Pulmonary artery endothelial cell (primary cell): ENCODE measurements at places on chromosomes 12 and 14.

GRCh38 chr12:83996671-83997070, 915.9 kb downstream of the SLC6A15 start:
- DNase-seq: no peak

- DNase-seq: no peak
Observed at GRCh38 chr12:4909734-4910501, at the start of gene KCNA1. KCNA1 (plus strand) TSS chr12:4909905; CDS start chr12:4911379, 1,474 bp downstream.

GRCh38 chr12:10243818-10244520, 31.3 kb downstream of the GABARAPL1 start:
- DNase-seq: no peak

GRCh38 chr14:100528962-100529560, 58.2 kb downstream of the BEGAIN start:
- DNase-seq: no peak

- no peak for DNase-seq
Observed at GRCh38 chr12:59708484-59708883, 112.7 kb downstream of the SLC16A7 start.

GRCh38 chr12:107029081-107029480, 42.1 kb upstream of the MTERF2 start:
- DNase-seq: no peak

GRCh38 chr12:67792185-67792584, 143.6 kb downstream of the DYRK2 start:
- no peak for DNase-seq

- DNase-seq: no peak
Observed at GRCh38 chr14:96625426-96625985, 123.3 kb downstream of the PAPOLA start.

GRCh38 chr12:26434299-26435068, 239.1 kb downstream of the SSPN start:
- DNase-seq: peak; percentile 20

DNA sequence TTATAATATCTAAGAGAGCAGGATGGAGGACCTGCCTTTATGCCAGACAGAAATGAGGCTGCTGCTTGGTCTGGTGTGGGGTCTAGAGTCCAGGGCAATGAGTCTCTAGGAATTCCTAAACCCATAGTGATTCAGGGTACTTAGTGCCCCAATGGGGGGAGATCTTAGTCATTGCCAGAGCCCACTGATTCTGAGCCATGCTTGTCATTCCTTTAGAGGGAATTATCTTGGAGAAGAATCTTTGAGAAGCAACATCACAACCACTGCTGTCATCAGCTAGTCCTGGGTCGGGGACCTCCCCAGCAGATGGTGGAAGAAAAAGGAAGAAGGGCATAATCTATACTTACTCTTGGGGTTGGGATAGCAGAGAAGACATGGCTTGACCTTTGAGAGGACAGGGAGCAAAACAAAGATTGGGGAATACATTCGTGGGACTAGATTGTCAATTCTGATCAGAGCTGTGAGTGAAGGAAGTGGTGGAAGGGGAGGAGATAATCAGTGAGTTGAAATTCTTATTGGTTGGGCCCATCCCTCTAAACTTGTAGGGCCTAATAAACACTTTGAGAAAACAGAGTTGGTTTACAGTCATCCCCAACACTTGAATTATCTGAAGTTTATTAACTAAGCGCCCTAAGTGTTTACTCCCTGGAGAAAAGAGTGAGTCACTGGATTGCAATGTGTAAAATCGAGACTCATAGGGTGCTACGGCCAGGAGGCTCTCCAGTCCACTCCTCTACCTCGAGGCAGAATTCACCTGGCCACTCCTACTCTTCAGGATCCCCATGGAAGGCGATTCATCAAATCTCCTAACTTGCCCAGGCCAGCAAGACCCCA, 3.0 kb upstream of the KRT3 start:
- no peak for DNase-seq

DNA sequence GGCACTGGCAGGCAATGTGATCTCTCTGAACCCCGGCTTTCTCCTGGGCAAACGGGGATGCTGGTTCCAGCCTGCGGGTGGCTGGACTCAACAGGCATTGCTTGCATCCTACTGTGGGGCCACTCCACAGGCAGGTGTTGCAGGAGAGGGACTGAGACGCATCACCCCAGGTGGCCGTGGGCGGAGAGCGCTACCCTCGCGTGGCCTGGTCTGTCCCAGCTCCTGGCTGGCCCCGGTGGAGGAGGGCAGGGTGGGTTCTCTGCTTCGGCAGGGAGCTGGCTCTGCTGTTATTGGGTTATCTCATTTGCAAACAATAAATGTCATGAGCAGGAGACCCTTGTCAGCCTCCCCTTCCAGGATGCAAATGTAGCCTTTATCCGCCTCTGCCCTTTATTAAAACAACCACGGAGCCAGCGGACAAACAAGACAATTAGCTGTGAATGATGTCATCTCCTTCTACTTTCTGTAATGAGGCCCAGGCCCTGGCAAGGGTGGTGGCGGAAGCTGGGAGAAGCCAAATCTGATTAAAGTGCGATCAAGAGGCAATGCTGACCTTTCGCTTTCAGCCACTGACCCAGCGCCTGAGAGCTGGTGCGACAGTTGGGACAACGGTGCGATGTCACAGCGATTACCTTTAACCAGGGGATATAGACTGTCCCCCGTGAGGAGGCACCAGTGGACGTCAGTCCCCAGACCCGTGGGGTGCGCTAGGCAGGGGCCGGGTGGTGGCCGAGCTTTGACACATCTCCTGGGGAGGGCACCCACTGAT, 161.8 kb downstream of the KIF26A start:
- DNase-seq: no peak

DNA sequence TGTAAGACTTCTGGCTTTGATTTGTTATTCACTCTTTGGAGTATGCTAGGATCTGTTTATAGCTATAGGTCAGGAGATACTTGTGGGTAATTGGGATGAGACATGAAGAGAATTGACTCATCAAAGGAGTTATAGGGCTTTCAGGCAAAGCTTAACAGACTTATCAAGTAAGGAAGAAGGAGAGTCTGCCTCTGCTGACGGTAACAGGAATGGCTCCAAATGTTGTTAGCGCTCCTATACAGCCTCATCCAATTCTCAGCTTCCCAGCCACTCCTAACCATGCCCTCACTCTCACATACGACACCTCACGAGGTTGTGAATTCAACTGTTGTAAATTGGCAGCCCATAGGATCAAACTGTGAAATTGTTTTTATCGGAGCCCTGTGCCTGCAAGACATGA, 140.5 kb downstream of the KCNA5 start:
- no peak for DNase-seq

GRCh38 chr14:80477388-80478160, 266.3 kb upstream of the DIO2 start:
- DNase-seq: no peak

DNA sequence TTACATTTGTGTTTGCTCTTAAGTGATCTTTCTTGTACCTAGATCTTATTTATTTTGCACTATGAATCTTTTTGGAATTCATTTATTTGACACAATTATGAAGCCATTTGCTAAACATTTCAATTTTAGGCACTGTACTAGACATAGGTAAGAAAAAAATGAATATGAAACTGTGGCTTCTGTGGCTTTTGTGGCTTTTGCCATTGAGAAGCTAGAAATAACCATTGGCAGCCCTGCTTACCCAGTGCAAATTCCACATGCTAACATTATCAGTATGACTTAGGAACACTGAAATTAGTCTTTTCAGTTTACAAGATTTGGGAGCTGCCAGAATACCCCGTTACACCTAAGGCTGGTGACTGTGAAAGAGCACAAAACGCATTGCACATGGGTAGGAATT, 60.1 kb downstream of the FSCB start:
- DNase-seq: no peak

- DNase-seq: no peak
Observed at GRCh38 chr12:101634724-101635123, 40.0 kb downstream of the MYBPC1 start.

DNA sequence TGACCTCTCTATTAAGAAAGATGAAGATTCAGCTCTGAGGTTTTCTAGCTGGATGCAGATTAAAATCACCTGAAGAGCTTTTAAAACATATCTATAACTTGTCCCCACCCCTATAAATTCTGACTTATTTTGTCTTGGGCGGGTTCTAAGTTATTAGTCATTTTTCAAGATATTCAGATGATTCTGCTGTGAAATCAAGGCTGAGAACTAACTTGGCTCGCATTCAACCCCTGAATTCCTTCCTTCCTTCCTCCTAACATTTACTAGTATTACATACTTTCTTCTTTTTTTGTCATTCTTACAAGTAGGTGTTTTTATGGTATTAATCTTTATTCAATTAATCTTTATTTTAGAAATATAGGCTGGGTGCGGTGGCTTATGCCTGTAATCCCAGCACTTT, 55.4 kb downstream of the SSPN start:
- DNase-seq: peak; percentile 40

GRCh38 chr14:93042968-93043940, 72.5 kb downstream of the ITPK1 start:
- DNase-seq: no peak

GRCh38 chr12:108745641-108746040, 14.3 kb upstream of the CORO1C start:
- no peak for DNase-seq

GRCh38 chr14:81263777-81264410, 43.1 kb upstream of the GTF2A1 start:
- DNase-seq: no peak

DNA sequence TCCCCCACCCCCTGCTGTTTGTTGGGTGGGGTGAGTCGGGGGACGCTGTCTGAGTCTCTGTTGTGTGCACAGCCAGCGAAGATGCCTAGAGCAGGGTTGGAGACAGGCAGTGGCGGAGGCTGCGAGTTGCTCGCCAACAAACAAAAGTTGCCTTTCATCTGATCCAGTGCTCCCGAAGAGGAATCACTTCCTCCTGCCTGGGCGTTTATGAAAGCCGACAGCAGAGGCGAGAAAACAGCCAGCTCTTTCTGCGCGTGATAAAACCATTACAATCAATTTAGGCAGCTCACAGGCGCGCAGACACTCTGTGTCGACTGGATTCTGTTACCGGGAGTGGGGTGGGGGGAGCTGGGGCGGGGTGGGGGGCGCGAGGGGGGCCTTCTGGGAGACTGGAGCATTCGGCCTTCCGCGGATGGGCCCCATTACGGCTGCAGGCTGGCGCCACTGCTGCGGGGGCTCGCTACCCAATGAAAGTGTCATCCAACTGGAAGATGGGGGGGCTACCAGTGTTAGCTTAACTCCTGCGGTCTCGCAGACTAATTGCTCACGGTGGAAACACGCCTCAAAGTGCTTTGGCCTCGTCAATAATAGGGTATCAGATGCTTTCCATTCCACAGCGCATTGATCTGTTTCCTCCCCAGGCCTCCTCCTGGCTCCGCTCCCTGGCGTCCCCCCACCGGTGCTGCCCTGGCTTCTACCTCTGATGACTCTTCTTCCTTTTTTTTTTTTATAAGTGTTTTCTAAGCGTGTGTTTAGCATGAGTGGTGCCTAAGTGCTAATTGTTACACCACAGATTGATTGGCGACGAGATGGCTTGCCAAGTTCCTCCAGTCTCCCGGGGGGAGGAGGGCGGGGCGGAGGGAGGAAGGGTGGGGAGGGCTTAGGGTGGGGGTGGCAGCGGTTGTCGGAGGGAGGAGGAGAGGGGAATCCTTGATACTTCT, 678.4 kb downstream of the MED13L start:
- DNase-seq: no peak

- DNase-seq: no peak
Observed at GRCh38 chr14:102927878-102928411, 5.5 kb downstream of the AMN start.

DNA sequence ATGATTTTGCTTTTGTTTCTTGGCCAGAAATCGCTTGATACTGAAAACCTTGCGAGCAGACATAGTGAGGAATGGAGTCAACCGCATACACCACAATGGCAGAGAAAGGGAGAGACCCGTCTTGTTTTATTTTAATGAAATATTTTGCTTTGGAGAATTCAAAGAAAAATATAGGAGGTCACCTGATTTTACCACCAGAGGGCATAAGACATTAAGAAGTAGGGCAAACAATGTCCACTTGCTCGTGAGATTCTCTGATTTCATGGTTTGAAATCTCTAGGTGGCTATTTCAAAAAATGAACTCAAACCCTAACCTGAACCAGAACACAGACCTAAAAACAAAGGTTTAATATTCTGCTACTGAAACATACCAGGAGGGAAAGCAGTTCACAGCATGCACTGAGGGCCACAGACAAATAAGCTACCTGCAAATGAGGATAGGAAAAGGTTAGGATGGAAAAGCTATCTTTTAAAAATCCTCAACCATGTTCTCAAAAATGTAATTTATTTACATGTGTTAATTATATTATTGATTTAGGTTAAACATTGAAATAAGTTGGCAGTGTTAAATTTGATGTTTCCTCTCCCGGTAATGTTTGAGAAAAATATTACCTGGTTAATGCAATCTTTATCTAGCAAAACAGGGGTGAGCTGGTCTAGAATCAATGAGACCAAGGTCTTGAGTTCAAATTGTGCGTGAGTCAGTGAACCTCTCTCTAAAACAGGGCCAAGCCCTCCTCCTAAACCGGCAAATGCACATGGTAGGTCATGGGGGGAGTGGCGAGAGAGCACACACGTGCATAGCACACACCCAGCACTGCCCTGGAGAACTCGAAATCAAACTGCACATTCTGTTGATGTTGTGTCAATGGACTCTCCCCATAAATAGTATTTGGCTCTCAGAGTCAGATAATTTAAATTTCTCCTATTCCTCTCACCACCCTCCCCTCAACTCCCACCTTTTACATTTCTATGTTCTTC, 12.5 kb downstream of the IFNG-AS1 start:
- no peak for DNase-seq

DNA sequence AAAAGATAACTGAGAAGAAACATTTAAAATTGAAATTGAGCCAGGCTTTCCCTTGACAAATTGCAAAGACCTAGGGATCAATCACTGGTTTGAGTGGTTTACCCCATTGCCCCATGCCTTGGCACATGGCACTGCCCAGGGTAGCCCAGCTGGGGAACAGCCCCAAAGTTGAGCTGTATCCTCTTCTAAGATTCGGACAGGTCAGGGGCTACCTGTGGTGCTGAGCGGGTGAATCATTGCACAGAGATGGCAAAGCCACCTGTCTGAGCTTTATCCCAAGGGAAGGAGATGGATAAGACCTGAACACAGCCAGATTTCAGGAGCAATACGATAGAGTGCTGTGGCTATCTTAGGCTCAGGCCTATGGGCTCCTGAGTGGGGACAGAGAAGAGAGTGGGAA, 7.0 kb downstream of the IFI27L2 start:
- DNase-seq: no peak

DNA sequence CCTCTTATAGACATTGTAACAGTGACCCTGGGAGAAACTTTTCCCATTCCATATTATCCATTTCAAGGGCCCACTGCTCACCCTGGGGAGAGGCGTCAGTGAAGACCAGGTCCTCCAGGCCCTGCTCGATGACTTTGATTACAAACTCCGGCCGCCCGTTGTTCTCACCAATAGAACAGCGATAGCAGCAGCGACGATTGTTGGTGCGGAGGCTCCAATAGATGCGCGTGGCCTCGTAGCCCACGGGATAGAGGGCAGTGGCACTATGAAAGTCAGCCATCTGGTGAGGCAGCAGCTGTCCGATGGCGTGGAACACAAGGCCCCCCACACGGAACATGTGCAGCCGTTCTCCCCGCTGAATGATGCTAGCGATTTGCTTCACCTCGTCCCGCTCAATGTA, 7.5 kb upstream of the PRKAG1 start:
- DNase-seq: no peak
